A172 (cell line): ENCODE measurements at places on chromosomes 5 and 9. TPM values are rescaled to one million over a fixed set of nuclear protein-coding genes. Genes with fewer than 3 reads are reported as not detected.

DNA sequence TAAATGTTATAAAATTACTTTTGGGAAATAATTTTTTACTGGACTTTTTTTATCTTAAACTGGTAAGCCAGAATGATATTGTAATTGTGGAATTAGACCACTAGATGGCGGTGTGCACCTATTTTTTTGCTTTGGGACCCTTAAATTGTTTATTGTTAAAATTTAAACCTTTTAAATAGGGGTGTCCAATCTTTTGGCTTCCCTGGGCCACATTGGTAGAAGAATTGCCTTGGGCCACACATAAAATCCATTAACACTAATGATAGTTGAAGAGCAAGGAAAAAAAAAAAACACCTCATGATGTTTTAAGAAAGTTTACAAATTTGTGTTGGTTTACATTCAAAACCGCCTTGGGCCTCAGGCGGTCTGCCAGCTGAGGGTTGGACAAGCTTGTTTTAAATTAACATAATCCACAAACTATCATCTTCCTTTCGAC is 28.4 kb upstream of the GADD45G start:
- DNase-seq: peak; percentile 55

DNA sequence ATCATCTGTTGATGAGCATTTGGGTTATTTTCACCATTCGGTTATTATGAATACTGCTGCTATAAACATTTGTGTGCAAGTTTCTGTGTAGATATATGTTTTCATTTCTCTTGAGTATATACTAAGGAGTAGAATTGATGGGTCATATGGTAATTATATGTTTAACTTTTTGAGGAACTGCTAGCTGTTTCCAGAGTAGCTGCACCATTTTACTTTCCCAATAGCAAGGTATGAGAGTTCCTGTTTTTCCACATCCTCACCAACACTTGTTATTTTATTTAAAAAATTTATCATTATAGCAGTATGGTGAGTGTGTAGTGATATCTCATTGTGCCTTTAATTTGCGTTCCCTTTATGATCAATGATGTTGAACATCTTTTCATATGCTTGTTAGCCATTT is 29.2 kb downstream of the CD14 start:
- DNase-seq: no peak

GRCh38 chr9:89659891-89660685 is 55.3 kb downstream of the GADD45G start:
- DNase-seq: no peak

GRCh38 chr5:17196697-17197096 is 20.7 kb upstream of the BASP1 start:
- DNase-seq: no peak

- DNase-seq: no peak
Observed at GRCh38 chr9:93435386-93435785, 16.1 kb upstream of the FAM120A start.

DNA sequence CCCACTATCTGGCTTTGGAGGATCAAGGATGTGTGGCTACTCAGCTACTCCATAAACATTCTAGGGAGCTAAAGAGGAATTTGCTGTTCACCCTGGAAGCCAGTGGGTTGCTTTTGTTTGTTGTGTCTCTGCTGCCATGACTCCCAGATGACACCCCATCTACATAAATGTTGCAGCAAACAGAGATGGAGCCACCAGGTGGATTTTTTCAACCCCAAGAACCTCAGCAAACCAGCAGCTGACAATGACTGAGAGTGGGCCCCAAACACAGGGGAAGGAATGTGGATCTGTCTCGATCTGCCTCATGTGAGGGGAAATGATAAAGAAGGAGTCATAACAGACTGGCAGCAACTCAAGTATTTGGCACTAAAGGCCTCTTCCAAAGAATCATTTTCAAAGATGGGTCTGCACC is 132.7 kb upstream of the TNC start:
- peak; percentile 85 for DNase-seq

The SLC34A3 gene
- total RNA-seq: 1.1 and 1.6 TPM in 2 replicates

GRCh38 chr9:83992407-83992806 is 11.8 kb downstream of the RMI1 start:
- no peak for DNase-seq

DNA sequence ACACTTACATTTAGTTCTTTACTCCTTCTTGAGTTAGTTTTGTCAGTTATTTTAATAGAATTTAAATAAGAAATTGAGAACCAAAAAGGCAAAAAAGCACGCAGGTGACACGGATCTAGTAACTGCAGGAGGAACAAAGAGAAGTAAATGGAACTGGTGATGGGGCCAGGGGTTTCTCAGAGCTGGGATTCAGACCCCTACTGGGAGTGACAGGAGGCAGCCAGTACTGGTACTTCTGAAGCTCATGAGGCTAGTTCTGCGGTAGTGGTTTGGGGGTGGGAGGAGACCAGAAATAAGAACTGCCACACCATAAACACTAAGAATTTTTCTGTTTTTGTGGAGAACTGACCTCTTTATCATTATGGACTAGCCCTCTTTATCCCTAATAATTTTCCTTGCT is 48.2 kb downstream of the OXCT1 start:
- DNase-seq: no peak

GRCh38 chr5:148070621-148071020 is 6.8 kb downstream of the SPINK5 start:
- no peak for DNase-seq

DNA sequence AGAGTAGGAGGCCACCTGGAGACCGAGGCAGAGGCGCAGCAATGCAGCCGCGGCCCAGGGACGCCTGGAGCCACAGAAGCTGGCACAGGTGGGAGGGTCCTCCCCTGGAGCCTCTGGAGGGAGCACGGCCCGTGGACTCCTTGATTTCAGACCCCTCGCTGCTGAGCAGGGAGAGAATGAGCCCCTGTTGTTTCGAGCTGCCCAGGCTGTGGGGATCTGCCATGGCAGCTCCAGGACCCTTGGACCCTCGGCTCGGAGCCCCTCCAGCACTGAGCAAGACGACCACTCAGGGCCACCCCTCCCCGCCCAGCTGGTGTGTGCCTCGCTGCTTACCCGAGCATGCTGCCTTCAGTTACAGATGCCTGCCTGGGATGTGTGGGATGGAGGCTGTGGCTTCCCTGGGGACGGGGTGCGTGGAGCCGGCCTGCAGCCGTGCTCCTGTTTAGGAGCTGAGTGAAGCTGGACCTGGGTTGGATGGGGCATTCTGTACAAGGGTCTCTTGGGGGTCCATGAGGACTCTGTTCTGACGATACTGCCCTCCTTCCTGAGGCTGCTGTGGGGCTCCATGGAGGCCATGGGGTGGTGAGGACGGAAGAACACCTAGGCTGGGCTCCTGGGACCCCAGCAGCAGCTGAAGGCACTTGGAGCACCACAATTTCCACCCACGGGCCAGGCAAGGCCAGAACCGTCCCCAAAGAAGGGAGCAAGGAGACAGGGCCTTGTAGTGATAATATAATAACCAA is 115.1 kb upstream of the LPCAT1 start:
- no peak for DNase-seq

DNA sequence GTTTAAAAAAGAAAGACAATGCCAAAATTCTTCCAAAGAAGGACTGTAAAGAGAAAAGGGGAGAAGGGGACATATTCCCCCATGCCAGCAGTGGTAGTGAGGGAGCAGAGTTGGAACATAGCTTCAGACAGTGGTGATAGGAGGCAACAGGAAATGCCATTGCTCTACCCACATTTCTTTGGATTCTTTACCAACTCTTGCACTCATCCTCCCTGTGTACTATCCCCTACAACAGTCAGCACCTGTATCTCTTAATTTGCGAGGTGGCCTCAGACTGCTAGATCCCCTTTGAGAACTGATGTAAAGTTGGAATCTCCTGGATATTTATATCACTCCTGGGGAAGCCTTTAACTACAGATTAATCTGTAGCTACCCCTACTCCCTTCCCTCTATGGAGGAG is 320.6 kb upstream of the PTGER4 start:
- DNase-seq: no peak

GRCh38 chr5:158326256-158326655 is 467.3 kb upstream of the CLINT1 start:
- DNase-seq: no peak

- DNase-seq: no peak
Observed at GRCh38 chr9:114522286-114522685, 17.0 kb upstream of the WHRN start.

DNA sequence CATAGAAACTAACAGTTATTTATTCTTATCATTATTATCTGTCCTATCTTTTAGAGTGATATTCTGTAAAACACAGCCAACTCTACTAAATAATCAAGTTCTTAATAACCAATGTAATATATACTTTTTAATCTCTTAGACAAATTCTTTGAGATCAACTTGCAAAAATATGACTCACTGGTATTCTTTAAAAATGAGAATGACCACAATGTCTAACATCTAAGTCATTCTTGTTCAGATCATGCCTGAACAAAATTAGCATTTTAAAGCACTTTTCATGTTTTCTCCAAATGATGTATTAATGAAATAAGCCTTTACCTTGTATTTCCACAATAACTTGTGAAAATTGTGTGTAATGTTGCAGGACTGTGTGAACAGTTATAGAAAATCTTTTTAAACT is 356.9 kb upstream of the RGMB start:
- peak; percentile 9 for DNase-seq

- DNase-seq: no peak
Observed at GRCh38 chr5:154811239-154811638, 39.2 kb downstream of the FAXDC2 start.

GRCh38 chr9:14350754-14351153 is 36.8 kb upstream of the NFIB start:
- no peak for DNase-seq

The ANXA2R gene
- total RNA-seq: 8.0 and 9.4 TPM in 2 replicates

DNA sequence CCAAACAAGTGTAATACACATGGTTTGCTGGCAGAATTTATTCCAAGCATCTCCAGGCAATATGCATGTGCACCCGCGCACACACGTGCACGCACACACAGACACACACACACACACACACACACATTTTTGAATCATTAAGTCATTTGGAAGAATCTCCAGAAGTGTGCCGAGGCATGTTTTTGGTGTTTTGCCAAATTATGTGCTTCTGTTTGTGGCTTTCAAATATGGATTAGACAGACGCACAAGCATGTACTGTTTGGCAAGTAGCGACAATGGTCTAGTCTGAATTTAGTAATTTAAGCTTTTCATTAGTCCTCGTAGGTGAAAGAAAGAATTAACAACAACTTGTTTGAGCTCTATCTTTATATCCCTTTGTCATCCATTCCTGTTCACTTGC is 36.7 kb downstream of the NFIB start:
- DNase-seq: no peak

DNA sequence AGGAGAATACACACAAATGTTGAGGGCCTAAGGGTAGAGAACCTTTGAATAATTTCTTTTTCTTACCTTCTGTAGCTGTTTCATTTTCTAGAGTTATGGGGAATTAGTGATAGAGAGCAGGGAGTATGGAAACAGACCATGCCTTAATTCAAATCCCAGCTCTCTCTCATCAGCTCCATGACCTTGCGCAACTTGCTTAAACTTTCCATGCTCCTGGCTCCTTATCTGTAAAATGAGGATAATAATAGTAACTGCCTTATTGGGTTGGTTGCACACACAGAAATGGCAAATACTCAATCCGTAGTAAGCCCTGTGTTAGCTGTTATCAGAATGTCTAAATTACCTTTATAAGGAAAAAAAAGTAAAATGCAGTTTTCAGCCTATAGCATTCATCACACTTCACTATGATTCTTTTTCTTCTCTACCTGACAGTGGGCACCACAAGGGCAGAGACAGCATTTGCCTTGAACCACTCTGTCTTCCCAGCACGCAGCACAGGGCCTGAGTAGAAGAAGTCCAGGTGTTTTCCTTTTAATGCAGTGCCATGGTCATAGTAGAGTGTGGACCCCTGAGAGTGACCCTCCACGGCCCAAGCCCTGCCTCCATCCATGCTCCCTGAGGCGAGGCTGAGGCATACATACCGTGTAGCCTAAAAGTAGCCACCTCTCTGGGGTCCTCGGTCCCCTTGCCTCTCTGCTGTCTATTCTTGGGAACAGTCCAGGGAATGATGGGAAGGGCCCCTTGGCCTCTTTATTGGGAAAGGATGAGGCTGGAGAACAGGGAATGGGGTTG is 17.4 kb downstream of the C5orf15 start:
- no peak for DNase-seq

DNA sequence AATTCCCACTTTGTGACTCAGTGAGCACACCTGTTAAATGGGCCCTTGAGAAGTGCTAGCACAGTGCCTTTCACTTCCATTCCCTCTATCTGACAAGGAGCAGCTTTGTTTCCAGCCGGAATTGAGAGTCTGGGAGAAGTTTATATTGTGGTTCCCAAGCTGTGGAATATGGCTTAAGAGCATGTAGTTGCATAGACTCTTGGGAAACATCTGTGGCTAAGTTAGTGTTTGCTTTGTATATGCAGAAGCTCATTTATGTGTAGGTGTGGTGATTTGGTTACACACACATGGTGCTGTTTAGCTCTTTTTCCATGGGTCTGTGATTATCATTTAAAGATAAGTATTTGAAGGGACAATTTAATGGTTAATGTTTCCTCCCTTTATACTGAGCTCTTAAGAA is 110.5 kb upstream of the HMHB1 start:
- DNase-seq: no peak

DNA sequence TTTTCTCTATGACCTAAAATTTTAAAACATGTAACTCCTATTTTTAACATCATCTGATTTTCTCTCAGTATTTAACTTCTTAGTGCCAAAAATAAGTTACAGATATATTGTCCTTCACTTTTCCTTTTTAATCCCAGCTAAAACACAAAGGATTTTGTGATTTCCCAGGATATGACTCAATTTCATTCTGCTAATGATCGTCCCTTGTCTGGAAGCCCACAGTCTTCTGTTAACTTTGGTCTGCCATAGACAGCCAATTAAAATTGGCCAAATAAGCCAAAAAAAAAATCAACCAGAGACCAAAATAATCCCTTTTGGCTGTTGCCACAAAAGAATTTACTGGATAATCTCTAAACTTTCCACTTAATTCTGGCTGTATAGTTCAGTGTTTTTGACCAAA is 124.5 kb upstream of the FST start:
- no peak for DNase-seq

DNA sequence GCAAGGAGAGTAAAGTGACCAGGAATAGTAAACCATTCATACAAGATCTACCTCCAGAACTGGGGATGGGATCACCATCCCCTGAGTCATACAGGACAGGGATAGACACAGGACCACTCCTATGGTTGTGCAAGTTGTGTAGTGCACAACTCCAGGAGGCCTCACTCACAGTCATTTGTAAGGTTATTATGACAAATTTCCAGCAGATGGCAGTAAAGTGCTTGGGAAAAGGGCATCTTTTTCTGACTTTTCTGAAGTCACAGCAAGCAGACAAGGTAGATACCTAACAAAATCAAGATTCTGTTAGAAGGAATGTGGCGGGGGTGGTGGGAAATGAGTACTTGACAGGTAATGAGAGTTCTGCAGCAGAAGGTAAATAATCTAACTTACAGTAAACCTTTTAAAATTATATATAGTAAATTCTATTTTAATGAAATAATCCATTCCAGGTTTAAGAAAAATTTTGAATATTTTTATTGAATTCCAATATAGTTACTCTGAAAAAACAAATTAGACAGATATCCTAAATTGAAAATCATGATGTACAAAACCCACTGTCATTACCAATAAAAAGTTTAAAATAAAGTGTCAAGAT is 16.7 kb upstream of the KIF27 start:
- peak; percentile 60 for DNase-seq

The CCDC192 gene
- total RNA-seq: not detected in 2 replicates

- no peak for DNase-seq
Observed at GRCh38 chr9:96777426-96777864, 442 bp downstream of the ZNF510 start.

The LRRC26 gene
- total RNA-seq: not detected in 2 replicates

The TMEM8B gene
- 1.6 and 2.7 TPM in 2 replicates for total RNA-seq

The MSMP gene
- not detected in 2 replicates for total RNA-seq
